GDM1 (cell line): ENCODE measurements at places on chromosomes 6 and 20.

GRCh38 chr6:127784468-127784867 is 116.4 kb downstream of the THEMIS start:
- DNase-seq, result no peak

DNA sequence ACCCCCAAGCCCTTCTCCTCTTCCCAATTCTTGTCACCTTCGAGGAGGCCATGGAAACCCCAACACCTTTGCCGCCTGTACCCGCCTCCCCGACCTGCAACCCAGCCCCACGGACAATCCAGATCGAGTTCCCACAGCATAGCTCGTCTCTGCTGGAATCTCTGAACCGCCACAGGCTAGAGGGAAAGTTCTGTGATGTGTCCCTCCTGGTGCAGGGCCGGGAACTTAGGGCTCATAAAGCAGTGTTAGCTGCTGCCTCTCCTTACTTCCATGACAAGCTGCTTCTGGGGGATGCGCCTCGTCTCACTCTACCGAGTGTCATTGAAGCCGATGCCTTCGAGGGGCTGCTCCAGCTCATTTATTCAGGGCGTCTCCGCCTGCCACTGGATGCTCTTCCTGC is 675 bp downstream of the ZBTB9 start:
- DNase-seq, result no peak

DNA sequence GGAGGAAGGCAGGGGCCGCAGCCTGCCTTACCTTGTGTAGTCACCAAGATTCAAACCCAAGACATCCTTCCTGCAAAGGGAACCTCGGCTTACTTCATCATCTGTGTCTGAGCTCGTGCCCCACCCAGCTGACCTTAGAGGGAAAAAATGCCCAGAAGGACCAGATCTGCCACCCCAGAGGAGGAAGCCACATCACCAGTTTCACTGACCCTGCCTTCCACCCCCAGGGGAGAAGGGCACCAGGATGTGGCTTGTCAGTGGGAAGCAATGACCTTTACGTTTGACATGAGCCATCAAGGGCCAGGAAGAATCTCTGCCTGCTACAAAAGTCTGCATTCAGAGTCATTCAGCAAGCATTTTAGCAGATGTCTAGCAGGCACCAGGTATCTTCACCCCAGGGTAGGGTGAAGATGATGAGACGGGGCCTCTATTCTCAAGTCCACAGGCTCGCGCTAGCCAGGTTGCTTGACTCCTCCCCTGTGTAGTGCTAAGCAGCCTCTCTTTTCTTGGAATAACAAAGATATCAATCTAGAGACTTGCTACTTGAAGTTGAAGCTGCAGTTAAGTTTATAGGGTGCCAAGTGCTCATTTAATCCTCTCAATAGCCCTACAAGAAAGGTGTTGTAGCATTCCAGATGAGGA is 28.1 kb downstream of the HM13 start:
- no peak for DNase-seq

GRCh38 chr20:8740265-8740664 is 328.6 kb upstream of the PLCB4 start:
- DNase-seq, result no peak

- DNase-seq, result no peak
Measured at GRCh38 chr6:110355727-110356126, 2.4 kb downstream of the METTL24 start.

DNA sequence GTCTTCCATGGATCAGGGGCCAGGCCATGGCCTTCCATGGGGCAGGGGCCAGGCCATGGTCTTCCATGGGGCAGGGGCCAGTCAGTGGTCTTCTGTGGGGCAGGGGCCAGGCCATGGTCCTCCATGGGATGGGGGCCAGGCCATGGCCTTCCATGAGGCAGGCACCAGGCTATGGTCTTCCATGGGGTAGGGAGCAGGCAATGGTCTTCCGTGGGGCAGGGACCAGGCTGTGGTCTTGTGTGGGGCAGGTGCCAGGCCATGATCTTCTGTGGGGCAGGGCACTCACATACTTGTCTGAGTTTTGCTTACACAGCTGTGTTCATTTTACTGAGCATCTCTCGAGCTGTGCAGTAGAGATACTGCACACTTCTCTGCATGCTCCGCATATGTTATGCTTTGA is 57.3 kb upstream of the THBS2 start:
- no peak for DNase-seq

- no peak for DNase-seq
Measured at GRCh38 chr6:48429610-48430009, 318.6 kb upstream of the PTCHD4 start.

- DNase-seq, result no peak
Measured at GRCh38 chr20:11302436-11302835, 615.3 kb upstream of the BTBD3 start.
